Lower leg skin (tissue), 4 donors: ENCODE measurements at places on chromosomes 7 and 10.

- no peak for DNase-seq
Observed at GRCh38 chr10:67075491-67075971, 149.7 kb downstream of the LRRTM3 start.

- peak; percentile 85 for DNase-seq
Observed at GRCh38 chr10:104254493-104255310, at the start of gene GSTO1. Gene GSTO1 (plus strand): TSS chr10:104254892. CDS start chr10:104254929, 37 bp downstream.

DNA sequence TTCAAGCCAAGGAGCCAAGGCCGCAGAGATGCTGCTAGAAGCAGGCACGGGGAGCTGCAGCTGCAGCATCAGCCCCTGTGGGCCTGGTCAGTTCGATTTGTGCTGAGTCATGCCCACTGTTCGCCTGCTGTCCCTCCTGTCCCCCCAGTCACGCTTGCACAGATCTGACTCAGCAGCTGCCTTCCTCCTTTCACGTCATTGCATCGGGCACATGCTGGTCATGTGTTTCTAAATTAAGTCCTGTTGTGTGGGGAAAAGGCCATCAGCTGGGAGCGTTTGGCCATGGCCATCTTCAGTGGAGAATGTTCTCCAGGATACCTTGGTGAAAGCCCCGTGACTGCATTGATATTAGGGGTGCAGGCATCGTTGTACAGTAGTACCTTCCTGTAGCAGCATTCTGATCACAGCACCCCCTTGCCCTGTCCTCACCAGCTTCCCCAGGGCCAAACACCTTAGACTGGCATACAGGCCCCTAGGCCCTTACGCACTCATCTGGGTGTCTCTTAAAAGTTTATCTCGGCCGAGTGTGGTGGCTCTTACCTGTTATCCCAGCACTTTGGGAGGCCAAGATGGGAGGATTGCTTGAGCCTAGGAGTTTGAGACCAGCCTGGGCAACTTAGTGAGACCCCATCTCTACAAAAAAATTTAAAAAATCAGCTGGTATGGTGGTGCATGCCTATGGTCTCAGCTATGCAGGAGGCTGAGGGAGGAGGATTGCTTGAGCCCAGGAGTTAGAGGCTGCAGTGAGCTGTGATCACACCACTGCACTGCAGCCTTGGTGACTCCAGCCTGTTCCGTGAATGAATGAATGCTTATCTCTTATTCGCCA lies 23.2 kb downstream of the POR start:
- peak; percentile 87 for DNase-seq

- DNase-seq: no peak
Observed at GRCh38 chr7:22823142-22823497, 471 bp upstream of the TOMM7 start.

- DNase-seq: no peak
Observed at GRCh38 chr7:93757426-93757825, 133.1 kb downstream of the TFPI2 start.

- no peak for DNase-seq
Observed at GRCh38 chr7:45267262-45267661, 109.7 kb downstream of the RAMP3 start.

DNA sequence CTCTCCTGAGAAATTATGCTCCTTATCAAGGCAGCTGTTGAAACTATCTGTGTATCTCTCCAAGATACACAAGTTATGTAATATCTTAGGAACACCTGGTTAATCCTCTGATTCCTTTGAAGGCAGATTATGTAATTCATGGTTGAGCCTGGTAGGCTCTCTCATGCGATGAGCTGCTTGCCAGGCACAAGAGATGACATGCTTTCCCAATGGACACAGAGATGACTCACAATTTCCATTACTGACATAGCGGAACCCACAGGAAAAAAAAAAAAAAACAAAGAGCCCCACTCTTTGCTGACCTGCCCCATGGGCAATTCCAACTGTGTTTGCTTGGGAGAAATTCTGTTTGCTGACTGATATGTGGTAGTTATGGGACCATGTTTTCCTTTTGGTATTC lies 736.4 kb upstream of the PHF14 start:
- DNase-seq: no peak

DNA sequence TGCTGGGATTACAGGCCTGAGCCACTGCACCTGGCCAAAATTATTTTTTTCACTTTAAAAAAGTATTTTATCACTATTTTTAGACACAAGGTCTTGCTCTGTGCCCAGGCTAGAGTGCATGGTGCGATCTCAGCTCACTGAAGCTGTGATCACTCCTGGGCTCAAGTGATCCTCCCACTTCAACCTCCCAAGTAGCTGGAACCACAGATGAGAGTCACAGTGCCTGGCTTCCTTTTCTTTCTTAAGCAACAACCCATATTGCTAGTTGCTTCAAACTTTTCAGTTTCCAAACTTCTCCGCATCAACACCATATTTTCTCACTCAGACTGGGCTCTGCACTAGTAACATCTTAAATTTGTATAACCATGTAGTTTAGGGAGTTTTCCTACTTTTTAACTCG lies 9.5 kb upstream of the SMC3 start:
- DNase-seq: no peak

DNA sequence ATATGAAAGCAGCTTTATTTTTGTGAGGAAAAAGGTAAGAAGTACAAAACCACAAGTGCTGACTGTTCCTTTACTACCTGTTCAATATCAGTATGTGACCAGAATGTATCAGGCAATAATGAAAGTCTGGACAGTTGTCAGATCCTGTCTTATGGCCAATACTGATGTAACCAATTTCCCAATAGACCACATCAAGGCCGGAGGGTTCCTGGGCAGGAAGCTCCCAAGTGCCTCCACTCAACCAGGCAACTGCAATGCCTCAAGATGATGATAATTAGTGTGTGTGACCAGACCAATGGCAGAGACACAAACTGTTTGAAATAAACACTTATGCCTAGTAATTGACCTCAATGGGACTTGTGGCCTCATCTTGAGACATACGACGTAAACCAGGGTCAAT lies 149.4 kb upstream of the ASAH2 start:
- DNase-seq: no peak

GRCh38 chr10:131431978-131432690 lies 120.6 kb upstream of the TCERG1L start:
- DNase-seq: no peak

GRCh38 chr7:33444511-33444910 lies 315.1 kb downstream of the BBS9 start:
- DNase-seq: peak; percentile 35

- no peak for DNase-seq
Observed at GRCh38 chr7:32658467-32658869, 163.2 kb downstream of the AVL9 start.

DNA sequence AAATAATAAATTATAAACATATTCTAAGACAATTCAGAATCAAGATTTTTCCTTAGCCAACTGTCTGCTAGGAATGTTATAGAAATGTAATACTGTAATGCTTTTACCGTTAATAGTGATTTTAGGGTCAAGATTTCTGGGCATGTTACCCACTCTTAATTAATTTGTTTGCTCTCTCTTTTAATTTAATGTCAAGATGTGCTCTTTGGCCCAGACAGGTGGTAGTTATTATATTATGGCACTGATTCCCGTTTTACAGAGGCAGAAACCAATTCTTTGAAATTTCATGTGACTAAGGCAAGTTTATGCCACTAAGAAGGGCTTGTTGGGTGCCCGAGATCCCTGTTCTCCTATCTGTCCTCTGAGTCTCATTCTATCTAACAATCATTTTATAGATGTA lies 959 bp upstream of the FAM107B start:
- no peak for DNase-seq

- DNase-seq: no peak
Observed at GRCh38 chr7:13290975-13291374, 603.5 kb downstream of the ARL4A start.

GRCh38 chr10:329361-330099 lies 194.3 kb downstream of the ZMYND11 start:
- peak; percentile 96 for DNase-seq

DNA sequence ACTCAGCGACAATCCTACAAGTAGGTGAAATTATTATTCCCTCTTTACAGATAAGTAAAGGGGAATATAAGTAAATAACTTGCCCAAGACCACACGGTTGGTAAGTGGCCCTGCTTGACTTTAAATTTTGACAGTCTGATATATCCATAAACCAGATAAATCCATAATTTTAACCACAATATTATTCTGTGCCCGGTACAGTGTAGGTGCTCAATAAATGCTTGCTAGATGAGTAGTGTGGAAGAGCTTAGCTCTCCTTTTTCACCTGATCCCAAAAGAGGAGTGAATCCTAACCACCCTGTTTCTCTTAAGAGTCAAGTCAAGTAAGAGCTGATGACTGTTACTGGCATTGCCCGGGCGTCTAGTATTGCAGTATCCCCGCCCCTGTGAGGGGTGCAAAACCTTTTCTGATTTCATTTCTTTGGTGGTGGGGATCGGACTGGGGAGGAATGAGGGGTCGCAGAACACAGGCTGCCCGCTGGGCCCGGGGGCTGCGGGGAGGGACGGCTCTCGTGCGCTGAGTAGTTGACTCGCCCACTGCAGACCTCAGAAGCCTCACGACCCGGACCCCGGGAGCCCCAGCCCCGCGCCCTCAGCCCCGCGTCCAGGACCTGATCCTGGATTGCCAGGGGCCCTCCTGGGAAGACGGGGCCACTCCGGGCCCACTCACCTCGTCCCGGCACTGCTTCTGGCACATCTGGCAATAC lies 490 bp downstream of the KIN start:
- DNase-seq: no peak

- DNase-seq: no peak
Observed at GRCh38 chr7:33886149-33886623, 19.2 kb upstream of the BMPER start.

DNA sequence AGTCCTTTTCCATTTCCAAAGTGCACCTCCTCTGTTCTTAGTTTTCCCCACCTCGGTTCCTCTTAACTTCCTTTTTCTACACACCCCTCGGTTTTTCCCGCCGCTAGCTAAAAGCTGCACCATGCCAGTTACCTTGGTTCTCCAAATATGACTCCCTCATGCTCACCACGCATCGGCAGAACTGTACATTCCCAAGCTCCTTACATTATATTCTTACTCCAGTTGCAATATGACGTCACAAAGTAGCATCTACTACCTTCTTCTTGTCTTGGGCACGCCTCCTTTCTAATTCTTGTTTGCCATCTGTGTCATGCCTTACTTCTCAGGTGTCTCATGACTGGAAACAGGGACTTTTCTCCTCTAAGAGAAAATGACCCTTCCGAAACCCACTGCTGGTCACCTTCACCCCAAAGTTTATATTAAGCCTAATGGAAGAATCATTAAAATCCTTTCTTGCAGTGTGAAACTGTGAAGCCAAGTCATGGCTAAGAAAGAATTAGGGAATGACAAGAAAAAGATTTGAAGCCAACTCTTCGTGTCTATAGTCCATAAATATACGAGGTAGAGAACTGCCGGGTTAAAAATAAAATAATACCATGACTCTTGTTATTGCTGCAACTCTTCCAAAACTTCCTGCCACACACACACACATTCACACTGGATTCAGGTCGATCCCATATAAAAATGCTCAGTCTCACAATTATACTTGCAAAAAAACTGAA lies 1.7 kb downstream of the ESYT2 start:
- DNase-seq: no peak

DNA sequence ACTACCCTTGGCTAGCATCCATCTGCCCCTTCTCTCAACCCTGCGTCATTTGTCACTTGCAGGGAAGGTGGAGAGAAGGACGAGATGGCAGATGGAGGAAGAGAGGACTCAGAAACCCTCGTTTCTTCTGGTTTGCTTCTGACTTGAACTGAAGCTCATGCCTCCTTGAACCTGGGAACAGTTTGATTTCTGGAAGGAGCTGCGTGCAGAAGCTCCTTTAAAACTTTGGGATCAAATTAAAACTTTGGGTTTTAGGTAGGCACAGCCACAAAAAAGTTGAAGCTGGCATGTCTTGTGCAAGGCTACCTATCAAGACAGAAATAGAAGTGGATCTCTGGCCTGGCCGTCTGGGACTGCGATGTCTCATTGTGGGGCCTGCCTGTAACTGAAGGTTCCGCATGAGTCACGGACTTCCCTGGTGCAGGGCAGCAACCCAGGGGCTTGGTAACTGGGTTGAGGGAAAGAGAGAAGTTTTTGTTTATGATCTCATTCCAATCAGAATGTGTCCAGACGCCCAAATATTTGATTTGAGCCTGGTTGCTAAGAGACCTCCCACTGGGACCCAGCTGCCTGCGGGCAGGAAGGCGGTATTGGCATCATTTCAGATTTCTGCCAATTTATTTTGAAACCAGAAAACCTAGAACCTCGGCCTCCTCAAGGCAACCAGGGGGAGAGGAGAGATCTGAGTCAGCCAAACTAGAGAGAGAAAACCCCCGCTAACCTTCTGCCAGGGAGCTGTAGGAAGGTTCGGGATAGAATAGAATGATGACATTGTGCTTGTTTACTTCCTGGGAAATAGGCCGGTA lies 15.8 kb upstream of the CAMK1D start:
- DNase-seq: peak; percentile 71

DNA sequence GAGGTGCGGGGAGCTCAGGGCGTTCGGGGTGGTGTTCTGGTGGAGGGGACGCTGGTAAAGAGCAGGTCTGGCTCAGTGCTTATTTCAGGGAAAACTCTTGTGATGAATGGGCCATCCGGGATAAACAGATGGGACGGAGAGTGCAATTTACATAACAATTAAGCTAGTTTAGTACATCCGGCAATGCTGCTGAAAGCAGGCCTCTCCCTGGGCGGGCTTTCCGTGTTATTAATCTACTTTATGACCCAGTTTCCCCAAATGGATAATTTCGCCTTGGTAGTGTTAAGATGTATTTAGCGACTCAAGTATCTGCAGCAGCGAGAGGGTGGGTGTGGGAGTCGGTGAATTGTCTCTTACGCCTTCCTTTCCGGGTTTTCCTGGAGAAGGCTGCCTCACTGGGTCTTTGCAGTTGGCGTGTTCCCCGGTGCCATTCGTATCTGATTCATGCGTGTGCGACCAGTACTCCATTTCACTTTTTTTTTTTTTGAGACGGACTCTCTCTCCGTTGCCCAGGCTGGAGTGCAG lies 25.2 kb downstream of the FOXK1 start:
- DNase-seq: no peak

DNA sequence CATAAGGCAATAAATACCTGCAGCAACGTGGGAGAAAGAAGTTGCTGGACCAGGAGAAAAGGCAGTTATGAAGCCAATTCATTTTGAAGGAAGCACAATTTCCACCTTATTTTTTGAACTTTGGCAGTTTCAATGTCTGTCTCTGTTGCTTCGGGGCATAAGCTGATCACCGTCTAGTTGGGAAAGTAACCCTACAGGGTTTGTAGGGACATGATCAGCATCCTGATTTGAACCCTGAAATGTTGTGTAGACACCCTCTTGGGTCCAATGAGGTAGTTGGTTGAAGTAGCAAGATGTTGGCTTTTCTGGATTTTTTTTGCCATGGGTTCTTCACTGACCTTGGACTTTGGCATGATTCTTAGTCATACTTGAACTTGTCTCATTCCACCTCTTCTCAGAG lies 13.0 kb downstream of the DUSP5 start:
- DNase-seq: no peak

- DNase-seq: no peak
Observed at GRCh38 chr7:144787127-144787526, 48.7 kb downstream of the TPK1 start.

GRCh38 chr10:102527546-102527945 lies 23.8 kb downstream of the SUFU start:
- no peak for DNase-seq

DNA sequence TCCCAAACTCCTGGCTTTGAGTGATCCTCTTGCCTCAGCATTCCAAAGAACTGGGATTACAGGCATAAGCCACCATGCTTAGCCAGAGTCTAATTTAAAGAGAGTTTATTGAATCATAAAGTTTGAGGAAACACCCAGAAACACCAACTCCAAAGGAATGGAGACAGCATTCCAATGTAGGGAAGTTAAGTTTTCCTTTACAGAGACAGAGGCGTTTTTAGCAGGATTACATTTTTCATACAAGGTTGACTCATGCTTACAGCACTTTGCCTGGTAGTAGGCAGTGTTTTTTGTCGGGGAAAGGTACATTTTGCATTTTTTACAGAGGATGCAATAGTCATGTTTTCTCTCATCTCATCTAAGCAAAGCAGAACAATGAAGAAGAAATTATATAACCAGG lies 18.9 kb upstream of the OPN4 start:
- DNase-seq: no peak
